Activated gamma-delta T cell (primary cell): ENCODE measurements at places on chromosomes 13 and 19.

- DNase-seq: no peak
Measured at GRCh38 chr19:2578391-2578890, 102.5 kb downstream of the GADD45B start.

DNA sequence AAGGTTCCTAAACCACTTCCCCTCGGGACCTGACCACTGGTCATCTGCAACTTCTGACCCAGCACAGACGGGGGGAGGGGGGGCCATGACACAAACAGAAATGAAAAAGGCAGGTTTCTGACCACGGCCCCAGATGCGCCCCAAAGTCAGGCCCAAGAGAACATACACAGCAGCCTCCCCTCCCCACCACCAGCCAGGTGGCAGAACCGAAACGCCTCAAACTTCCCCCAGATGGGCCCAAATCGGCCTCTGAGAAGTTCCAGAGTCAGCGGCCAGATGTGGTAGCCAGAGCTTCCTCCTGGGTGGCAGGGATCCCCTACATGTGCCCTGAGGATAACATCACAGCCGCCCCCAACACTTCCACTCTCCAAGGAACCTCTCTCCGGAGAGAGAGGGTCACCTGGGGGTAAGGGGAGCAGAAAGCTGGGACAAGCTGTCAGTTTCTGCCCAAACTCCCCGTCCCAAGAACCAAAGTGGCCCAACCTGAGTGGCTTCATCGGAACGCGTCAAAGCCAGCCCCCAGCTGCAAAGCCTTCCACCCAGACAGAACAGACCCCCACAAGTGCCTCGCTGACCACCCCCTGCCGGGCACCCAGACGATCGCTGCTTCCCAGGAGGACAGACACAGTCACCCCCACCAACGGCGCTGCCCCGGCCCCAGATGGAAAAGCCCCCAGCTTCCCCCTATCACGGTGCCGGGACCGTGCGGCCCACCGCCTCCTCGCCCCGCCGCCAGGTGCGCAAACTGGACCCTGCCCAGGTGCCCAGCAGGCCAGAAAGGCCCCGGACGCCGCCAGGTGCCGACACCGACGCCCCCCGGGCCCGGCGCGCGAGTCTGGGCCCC is 800 bp downstream of the ELL start:
- DNase-seq: no peak

DNA sequence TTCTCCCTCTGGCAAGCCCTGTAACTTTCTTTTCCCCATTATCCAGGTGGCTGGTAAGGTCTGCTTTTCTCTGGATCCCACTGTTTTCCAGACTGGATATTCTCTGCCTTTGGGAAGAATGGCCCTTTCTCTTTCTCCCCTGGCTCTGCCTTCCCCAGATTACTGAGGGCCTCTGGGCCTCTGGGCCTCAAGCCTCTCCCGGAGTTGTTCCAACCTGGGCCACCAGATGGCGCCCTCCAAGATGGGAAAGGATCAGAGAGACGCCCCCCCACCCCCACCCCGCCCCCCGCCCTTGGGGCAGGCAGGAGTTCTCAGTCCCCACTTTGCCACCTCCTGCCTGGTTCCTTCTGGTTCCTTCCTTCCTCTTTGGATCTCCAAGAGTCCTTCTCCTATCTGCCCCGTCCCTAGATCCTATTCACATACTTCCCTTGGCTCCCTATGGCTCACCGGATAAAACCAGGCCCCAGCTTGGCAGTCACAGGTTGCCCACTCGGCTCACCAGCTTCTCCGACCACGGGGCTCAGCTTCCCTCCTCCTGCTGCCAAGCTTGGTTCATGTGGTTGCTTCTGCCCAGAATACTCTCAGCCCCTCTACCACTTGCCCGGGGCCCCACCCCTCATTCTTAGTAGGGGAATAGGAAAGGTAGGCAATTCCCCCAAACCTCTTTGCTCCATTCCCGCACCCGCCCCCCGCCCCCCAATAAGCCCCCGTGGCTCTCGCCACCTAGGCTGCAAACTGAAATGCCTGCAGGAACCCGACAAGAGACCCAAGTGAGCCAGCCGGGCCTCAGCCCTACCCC is 13.1 kb downstream of the EPS8L1 start:
- no peak for DNase-seq

DNA sequence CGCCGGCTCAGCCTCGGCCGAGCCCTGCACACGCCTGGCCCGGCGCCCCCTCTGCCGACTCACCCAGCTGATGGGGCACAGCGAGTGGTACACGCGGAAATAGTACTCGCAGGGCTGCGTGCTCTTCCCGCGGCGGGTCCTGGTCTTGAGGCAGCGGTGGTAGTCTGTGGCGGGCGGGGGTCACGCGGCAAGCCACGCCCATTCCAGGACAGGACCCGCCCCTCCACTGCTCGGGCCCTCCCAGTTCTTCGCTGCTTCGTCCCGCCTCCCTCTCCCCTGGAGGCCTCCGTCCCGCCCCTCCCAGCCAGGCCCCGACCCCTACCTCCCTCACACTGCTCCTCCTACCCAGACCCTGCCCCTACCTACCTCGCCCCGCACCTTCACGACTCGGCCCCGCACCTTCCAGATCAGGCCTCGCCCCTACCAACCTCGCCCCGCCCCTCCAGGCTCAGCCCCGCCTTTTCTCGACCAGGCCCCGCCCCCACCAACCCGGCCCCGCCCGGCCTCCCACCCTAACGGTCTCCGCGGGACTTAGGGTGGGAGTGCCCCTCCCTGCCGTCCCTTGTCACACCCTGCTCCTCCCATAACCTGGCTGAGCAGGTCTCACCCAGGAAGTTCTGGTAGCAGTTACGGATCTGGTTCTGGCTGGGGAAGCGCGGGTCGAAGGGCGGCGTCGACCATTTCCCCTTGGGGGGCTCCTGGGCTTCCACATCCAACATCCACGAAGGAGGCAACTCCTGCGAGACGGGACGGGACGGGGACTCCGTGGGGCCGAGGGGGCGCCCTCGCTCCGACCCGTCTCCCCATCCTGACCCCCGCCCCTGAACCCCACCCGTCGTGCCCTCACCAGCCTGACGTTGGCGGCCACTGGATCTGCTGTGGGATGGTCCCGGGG is 469 bp downstream of the COX6B2 start:
- peak; percentile 48 for DNase-seq

DNA sequence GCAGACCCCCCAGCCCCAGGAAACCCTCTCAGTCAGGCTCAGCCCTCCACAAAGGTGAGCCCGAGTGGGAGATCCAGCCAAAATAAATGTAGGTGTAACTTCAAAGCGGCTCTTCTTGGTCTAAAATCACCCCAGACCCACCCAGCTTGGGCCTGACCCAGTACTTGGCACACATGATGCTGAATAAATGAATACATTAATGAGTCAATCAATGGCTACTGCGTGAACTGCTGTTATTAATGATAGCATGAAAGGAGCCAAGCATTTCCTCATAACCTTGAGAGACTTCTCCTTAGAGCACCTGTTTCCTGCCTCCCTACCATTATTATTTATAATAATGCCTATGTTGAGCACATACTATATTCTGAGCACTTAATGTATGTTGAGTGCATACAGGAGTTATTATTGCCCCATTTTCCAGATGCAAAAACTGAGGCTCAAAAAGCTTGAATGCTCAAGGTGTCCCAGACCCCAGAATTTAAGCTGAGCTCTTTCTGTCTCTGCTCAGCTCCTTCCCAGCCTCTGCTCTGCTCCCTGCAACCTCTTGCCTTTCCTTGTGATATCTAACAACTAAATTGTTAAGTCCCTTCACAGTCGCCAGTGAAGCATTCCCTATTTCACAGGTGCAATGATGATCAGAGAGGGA is 4.3 kb downstream of the NOTCH3 start:
- no peak for DNase-seq

- DNase-seq: no peak
Measured at GRCh38 chr13:40181203-40181845, 485.1 kb downstream of the FOXO1 start.

- no peak for DNase-seq
Measured at GRCh38 chr19:49061445-49061844, 3.2 kb downstream of the NTF4 start.
